NCI-H187 treated with DMSO at 0.1 percent for 48 hours (cell line): ENCODE measurements at places on chromosomes 2 and 18.

GRCh38 chr2:211737282-211737681 is 801.3 kb downstream of the ERBB4 start:
- DNase-seq = no peak

DNA sequence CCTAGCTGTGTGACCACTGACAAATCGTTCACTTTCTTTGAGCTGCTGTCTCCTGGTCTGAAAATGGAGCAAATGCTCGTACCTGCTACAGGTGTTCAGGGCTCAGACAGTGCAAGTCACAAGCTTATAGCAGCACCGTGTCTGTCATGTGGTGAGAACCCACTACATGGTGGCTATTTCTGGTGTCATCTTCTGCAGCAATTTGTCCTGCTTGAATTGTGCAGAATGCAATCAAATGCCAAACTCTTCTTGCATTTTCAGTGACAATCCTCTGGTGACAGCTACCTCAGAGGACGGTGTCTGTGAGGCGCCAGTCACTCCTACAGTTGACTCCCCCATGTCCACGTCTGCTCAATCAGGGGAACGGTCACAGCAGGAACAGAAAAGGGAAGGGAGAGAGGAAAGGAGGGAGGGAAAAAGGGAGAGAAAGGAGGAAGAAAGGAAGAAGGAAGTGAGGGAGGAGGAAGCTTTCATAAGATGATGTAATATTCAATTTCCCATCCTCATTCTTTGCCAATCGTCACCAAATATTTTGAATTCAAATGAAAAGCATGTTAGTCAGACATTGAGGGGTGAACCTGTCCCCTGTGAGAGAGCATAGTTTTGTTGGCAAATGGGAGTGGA is 122.2 kb downstream of the BCL2 start:
- DNase-seq = no peak

DNA sequence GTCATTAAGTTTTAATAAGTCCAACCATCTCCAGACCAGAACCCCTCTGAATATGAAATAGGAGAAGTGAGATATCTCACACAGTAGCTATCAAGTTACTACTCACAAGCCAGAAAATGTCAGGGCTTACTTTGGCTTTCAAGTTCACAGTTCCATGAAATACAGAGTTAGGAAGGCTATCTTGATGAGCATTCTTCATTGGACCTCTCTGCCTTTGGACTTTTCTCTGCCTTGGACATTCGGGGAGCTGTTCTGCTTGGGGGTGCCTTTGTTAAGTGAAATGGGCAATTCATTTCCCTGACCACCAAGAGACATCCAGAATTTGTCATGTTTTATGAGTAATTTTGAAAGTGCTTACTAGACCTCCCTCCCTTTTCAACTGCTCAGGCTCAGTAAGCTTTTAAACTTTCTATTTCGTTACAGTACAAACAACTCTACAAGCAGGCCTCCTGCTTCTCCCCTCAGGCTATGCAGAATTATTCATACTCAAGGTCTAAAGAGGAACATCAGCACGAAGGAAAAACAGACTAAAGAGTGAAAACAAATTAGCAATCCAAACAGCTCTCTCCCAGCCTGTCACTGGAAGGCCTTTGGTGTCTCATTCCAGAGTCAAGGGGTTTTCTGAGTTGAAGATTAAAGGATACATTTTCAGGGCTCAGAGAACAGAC is 95.3 kb downstream of the MREG start:
- DNase-seq = no peak

- no peak for DNase-seq
Measured at GRCh38 chr2:151119374-151119773, 142.3 kb downstream of the RBM43 start.

- DNase-seq = no peak
Measured at GRCh38 chr2:129478902-129479517, 500.5 kb upstream of the RAB6C start.

GRCh38 chr18:75172299-75173124 is 36.4 kb downstream of the PTGR3 start:
- DNase-seq = no peak

DNA sequence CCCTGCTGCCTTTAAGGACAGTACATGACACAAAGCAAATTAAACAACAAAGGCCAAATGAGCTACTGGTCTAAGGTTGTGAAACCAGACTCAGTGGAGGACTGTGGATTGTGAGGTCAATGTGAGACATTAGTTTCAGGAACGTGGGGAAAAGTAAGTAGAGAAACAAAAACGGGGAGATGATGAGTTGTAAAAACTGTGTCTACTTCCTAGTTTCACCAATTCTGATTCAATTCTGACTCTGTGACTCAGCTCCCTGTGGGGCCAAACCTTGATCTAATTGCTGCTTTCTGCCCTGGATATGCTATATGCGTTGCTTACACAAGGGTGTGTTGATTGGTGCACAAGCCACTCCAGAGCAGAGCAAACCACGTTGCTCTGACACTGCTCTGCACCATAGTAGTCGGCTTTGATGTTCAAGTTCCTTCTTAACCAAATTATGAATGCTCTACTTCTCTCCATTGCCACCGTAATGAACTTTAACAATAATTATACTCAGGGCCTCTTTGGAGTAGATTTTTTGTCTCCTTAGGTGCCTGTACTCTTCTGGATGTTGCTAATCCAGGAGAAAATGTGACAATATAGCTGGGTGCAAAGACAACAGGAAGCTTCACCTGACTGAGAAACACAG is 1640.1 kb upstream of the CELF4 start:
- no peak for DNase-seq

- no peak for DNase-seq
Measured at GRCh38 chr2:23620841-23621341, 235.9 kb downstream of the KLHL29 start.

DNA sequence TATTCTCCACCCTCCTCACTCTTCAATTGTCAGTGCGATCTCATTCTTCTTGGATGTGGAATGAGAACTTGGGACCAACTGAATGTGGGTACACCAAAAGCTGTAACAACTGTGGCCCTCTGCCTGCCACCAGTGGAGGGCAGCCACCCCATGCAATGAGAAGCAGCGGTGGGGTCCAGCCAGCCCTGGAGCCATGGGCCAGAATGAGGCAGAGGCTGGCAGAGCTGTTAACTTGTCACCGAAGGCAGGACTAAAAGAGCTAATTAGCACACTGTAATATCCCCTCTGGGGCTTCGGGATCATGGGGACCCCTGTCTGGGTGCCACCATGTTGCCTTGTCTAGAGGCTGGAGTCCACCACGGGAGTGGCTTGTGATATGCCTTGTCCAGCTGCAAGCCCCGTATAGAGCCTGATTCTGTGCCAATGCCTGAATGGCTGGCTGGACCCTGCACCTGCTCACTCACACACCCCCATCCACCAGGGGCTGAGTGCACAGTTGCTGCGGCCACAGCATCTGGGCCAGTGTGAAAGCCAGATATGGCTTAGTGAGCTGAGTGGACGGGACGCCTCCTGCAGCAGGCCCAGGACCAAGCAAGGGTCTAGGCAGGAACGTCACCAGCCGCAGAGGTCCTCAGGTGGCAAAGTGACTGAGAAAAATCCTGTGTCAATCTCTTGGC is 680.5 kb downstream of the DSC3 start:
- no peak for DNase-seq

- DNase-seq = no peak
Measured at GRCh38 chr2:168314236-168314635, 66.8 kb upstream of the STK39 start.

GRCh38 chr2:69796174-69796573 is 33.3 kb upstream of the GMCL1 start:
- DNase-seq = no peak

- no peak for DNase-seq
Measured at GRCh38 chr2:73588177-73588576, 54.0 kb downstream of the NAT8 start.

- DNase-seq = no peak
Measured at GRCh38 chr2:25692143-25692542, 18.8 kb upstream of the DTNB start.

DNA sequence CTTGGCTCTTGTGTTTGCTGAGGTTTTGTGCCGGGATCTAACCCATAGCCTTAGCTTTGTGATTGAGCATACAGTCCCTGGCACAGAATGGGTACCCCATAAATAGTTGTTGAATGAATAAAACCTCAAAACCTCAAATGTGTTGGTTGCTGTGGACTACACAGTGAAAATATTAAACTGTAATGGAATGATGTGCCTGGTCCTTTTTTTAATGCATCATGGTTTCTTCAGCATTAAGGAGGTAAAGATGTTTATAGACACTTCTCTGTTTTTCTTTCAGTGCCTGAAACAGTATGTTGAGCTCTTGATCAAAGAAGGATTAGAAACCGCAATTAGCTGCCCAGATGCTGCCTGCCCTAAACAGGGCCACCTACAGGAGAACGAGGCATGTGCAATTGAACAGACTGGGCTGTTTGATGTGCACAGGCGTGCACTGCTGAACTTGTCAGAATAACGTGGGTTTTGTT is 97.0 kb downstream of the RNF144A start:
- no peak for DNase-seq

DNA sequence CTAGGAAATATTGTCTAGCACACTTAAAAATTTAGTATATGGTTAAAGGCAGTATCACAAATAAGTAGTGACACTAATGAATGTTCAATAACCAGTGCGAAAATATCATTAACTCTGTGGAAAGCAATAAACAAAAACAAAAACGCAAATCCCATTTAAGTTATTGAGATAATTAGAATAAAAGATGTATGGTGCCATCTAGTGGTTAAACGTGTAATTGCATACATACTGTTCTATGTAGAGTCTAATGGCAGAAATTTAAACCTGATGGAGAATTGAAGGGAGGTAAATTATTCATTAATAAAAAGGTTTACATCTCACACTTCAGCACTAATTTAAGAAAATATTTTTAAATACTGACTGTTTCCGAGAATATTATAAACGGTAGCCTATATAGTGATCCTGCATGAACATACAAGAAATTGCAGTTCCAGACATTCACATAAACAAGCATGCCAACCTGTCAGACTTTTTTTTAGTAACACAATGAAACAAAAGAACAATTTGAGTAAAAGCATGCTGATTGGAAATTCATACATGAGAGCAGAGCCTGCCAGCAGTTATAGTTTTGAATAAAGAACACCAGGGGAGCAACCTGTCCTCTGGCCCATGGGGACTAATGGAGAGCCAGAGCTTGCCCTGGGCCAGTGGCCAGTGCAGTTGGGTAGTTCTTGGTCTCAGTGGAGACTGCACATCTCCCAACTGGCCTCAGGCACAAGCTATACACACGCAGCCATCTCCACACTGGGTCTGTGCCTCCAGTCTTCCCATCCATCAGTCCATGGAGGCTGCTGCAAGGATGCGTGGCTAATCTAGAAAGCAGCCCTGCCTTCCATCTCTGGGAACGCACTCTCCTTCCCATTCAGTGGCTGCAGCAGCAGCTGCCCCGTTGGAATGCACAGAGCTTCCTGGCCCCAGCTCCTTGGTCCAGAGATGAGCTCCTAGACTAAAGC is 28.0 kb downstream of the GCG start:
- no peak for DNase-seq

DNA sequence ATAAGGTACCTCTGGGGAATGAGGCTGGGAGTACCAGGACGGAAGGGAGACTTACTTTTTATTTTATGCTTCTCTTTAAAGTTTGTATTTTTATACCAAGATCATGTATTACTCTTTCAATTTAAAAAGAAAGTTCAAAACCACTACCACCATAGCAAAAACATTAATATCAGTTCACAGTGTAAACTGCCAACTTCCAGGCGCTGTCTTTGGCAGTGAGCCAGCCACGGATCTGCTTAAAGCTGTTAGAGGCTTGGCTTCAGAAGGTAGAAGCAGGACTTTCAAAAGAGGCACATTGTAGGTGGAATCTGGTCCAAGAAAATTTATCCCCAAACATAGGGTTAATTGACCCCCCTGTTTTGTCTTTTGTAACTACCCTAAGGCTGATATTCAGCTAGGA is 74.8 kb downstream of the B3GNT2 start:
- no peak for DNase-seq

- no peak for DNase-seq
Measured at GRCh38 chr2:69138793-69139459, 125.9 kb downstream of the ANTXR1 start.

- no peak for DNase-seq
Measured at GRCh38 chr2:157438863-157439823, 4.7 kb downstream of the CYTIP start.

DNA sequence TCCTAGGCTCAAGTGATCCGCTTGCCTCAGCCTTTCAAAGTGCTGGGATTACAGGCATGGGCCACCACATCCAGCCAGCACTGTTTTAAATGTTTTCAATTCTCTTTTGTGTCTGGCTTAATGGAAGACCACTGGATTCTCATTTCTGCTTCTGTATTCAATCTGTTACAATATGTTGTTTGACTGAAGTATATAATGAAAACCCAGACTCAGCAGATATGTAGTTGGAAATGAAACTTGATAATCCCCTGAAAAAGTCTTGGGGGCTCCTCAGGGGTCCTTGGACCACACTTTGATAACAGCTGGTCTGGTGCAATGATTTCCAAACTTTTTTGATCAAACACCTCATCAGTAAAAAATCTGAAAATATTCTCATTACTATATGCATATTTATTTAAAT is 132.7 kb downstream of the ATAD2B start:
- no peak for DNase-seq

DNA sequence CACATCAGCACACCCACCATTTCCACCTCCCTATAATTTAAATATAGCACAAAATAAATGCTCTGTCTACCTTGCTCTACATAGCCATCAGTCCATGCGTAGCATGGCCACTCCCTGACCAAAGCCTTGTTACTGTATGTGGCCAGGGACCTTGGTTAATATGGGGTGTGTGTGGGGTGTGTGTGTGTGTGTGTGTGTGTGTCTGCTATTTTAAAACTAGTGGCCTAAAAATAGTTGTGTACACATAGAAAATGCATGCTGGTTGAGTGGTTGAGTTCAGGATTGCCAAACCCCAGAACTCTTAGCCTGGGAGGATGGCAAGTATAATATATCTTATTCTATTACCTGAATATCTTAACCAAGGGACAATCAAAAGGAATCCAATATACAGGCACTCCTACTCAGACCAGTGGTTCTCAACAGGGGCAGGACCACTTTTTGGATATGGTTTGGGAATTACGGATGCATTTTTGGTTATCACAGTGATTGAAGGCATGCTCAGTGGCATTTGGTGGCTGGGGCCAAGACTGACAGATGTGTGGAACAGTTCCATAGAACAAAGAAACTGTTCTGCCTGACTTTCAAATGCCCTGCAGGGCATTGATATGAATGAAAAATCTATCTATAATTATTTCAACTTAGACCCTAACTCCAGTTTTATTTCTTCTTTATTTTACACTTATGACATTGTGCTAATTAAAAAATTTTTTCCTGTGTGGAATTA is 72.3 kb upstream of the PSME4 start:
- DNase-seq = no peak

- DNase-seq = no peak
Measured at GRCh38 chr2:56713978-56714377, 530.2 kb downstream of the CCDC85A start.

- DNase-seq = no peak
Measured at GRCh38 chr2:120620025-120620793, 115.5 kb upstream of the GLI2 start.

GRCh38 chr2:102615620-102616436 is 3.5 kb upstream of the SLC9A2 start:
- no peak for DNase-seq

- DNase-seq = no peak
Measured at GRCh38 chr18:12338382-12338781, 30.3 kb downstream of the TUBB6 start.

- DNase-seq = no peak
Measured at GRCh38 chr2:196239622-196240587, 68.5 kb upstream of the STK17B start.
